ENCODE measurements at places on chromosomes 16 and 17.

DNA sequence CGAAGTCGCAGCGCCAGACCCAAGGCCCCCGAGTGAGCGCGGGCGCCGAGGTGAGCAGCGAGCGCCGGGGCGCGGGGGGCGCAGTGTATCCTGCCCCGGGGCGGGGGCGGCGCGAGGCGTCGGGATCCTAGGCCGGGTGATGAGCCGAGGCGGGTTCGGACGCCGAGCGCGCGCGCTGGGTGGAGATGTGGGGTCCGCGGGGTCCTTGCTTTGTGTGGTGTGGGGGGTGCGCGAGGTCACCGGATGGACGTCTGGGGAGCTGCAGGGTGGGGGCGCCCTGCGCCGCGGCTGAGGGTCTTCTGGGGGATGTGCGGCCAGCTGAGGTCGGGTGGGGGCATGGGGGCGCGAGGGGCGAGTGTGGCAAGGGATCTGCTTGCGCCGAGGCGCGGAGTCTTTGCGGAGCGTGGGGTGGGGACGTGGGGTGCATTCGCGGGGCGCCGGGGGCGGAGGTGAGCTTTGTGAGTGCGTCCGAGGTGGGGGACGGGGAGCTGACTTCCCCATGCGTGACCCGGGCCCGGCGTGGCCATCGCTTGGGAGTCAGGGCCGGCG lies 560 bp downstream of the RAI1 start:
- no peak for DNase-seq

- no peak for DNase-seq
These were observed 58.9 kb downstream of the HLF start for GRCh38 chr17:55323518-55324295.

GRCh38 chr17:79627184-79627765 lies 16.4 kb upstream of the RBFOX3 start:
- DNase-seq, result peak; percentile 6

GRCh38 chr17:82748756-82749155 lies 3.1 kb upstream of the TBCD start:
- DNase-seq, result no peak

DNA sequence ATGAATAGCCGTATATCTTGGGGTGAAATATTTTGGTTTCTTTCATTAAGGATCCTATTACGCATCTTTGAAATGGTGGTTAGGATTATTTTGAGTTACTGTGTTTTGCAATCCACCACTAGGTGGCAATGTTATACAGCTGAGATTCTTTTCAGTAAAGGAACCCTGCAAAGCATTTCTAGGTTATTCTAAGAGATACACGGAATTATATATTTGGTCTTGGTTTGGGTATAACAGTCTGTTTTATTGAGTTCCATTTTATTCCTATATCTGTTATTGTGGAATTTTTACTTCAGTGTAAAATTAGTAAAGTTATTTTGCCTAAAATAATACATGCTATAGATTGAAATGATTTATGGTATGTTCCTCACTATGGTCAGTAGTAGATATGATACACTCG lies 62.9 kb upstream of the CPHXL start:
- no peak for DNase-seq

GRCh38 chr17:44558710-44559633 lies 1.7 kb downstream of the FZD2 start:
- no peak for DNase-seq

DNA sequence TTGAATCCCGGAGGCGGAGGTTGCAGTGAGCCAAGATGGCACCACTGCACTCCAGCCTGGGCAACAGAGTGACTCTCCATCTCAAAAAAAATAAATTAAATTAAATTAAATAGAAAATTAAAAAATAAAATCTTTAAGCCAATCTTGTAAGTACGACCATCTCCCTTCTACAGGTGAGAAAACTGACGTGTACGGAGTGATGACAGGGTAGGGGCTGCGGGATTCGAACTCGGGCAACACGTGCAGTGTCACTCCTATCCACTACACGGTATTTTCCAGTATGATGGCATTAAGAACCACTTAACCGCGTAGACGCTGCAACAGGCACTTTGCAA lies 762 bp downstream of the WDR59 start:
- DNase-seq, result no peak

- no peak for DNase-seq
These were observed 14.3 kb upstream of the PRKAR1A start for GRCh38 chr17:68497885-68498319.

DNA sequence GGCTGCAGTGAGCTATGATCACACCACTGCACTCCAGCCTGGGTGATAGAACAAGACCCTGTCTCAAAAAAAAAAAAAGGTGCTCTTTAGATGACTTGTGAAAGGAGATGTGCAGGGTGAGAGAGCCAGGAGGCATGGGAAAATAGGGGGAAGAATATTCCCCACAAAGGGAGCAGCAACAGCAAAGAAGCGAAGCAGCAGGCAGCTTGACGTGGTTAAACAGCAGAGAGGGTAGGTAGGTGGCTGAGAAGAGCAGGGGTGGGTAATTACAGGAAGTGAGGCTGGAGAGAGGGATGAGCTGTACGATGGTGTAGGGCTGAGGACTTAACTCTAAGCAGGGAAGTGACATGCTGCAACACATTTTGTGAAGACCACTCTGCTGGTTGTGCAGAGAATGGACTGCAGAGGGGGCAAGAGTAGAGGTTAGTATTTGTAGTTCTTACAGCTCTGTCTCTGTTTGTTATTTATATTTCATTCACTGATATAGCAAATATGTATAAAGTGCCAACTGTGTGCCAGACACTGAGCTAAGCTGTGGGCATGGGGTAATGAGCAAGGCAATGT lies 1.6 kb downstream of the HEATR3 start:
- no peak for DNase-seq

- DNase-seq, result no peak
These were observed 769 bp downstream of the KIF2B start for GRCh38 chr17:53823341-53824050.

DNA sequence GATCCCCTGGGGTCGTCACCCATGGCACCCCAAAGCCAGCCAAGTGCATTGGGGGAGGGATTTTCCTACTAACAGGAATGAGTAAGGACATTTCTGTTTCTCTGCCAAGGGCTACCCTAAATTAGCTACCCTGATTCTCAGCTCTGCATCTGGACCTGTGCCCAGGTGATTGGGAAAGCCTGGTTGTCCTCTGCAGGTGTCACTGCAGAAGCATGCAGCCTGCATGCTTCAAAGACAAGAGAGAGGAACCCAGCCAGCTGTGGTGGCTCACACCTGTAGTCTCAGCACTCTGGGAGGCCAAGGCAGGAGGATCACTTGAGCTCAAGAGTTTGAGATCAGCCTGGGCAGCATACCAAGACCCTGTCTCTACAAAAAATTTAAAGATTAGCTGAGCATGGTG lies 19.6 kb downstream of the BEAN1 start:
- DNase-seq, result no peak

DNA sequence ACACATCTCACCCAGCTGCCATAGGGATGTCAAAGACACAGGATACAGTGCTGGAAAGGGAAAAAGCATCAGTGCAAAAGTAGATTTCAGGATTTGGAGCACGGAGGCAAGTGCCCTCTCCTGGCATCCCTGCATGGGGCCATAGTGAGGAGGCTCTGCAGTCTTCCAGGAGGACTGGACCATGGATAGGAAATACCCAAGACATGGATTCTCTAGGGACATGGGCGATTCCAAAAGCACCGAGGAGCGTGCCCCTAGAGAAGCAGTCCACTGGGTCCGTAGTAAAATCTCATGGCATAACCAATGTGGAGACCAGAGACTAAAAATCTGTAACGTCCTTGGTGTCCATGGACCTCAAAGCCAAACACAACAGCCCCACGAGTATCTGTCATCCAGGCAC lies 818.2 kb downstream of the KCNJ18 start:
- no peak for DNase-seq
